IMR-90 (cell line): ENCODE measurements at places on chromosomes 7 and 10.

- DNase-seq: no peak
These were observed 34.2 kb downstream of the AGMO start for GRCh38 chr7:15527648-15528047.

DNA sequence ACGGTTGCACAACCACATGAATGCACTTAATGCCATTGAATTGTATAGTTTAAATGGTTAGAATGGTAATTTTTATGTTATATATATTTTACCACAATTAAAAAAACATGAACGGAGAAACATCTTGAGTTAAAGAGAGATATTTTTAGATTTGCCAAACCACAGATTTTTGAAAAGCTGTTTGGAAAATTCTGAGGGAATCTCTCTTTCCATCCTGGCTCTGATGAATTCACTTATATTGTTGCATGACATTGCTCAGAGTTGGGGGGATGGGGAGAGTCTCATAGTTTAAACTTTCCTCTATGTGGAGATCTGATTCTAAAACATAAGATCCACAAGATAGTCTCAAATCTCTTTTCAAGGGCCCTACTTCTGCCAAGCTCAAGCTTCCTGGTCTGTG is 275.0 kb upstream of the NPVF start:
- no peak for DNase-seq

GRCh38 chr10:71264345-71265200 is 52.2 kb downstream of the UNC5B start:
- peak; percentile 19 for DNase-seq

DNA sequence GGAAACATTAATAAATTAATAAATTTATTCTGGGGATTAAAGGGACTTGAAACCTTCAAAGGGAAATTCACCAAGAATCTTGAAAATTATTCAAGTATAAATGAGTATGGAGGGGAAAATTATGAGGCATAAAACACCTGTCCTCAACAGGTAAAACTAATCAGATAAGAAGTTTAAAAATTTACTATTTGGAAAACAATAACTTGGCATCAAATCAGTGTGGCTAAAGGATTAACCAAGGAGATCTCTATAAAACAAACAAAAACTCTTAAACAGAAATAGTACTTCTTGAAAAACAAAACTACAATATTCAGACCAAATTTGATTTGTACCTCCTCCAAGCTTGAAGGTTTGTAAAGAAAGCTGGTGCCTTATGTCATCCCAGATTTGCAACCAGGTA is 66.4 kb upstream of the ZNF804B start:
- DNase-seq: no peak

DNA sequence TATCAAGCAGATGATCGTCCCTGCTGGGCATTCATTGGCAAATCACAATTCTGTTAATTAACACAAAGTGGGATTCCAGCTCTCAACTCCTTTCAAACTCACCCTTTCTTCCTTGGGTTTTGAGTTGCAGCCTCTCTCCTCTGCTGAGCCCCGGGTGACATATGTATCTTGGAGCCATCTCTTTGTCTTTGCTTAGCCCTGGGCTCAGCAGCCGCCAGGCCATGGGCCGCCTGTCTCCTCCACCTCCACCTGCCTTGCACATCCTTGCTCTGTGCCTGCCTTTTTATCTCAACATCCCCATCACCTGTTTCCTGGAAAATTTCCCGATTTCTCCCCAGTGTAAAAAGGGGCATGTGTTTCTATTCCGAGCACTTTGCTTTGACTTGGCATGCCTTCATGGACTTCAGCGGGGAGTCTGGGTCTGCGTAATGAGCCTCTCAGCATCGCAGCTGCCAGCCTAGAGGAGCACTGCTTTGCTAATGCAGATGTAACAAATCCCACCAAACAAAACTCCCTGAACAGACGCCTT is 141.3 kb upstream of the AGK start:
- no peak for DNase-seq

DNA sequence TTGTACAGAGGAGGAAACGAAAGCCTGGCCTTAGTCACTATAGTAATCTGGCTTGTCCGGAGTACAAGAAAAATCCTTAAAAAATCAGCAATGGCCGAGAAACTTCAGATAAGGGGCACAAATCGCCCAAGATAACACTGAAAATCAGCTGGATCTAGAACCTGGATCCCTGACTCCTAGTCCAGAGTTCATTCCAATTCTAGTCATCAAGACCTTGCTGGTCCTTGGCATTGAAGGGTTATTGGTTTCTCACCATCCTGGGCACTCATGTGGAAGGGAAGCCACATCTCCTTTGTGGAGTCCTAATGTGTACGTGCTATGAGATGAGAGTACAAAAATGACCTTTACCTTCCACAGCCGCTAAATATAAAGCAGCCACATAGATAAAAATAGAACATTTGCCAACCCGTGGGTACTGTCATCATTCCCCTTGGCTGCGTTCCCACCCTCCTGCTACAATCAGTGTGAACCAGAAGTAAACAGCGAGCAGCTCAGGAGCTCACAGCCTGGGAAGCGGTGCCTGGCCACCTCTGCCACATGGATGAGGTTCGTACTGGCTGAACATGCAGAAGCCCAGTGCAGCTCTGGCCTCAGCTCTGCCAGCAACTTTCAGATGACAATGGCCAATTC is 116.0 kb upstream of the PDLIM1 start:
- DNase-seq: no peak

DNA sequence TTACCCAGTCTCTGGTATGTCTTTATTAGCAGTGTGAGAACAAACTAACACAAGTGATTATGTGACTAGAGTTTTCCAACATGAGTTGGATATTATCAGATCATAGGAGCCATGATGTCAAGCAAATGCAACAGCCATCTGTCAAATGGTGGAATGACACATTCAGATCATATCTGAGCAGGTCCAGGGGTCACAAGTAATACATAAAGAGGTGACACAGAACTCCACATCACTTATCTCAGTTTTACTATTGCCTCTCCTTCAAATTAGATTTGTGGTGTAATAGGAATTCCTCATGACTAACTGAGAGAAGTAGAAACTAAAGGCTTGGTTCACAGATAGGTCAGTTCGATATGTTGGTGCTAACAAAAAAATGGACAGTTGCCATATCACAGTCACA is 12.2 kb upstream of the SAMD9L start:
- peak; percentile 30 for DNase-seq

- no peak for DNase-seq
These were observed 101.2 kb downstream of the RPS24 start for GRCh38 chr10:78134773-78135306.

DNA sequence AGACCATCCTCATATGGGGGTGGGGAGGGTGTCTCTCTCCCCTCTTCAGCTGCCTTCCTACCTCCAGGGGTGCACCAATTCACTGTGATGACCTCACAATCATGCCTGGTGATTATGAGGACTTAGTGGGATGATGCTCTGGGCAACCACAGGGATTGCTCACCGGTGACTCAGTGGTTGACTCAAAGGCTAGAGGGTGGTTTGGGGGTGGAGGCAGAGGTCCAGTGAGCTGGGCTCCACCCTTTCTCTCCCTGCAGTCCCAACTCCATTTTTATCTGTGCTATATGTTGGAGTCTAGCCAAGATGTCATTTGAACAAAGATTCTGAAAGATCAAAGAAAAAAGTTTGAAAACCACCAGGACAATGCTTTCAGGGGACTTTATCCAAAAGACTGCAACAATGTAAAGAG is 286.9 kb downstream of the KCNMA1 start:
- peak; percentile 100 for DNase-seq

DNA sequence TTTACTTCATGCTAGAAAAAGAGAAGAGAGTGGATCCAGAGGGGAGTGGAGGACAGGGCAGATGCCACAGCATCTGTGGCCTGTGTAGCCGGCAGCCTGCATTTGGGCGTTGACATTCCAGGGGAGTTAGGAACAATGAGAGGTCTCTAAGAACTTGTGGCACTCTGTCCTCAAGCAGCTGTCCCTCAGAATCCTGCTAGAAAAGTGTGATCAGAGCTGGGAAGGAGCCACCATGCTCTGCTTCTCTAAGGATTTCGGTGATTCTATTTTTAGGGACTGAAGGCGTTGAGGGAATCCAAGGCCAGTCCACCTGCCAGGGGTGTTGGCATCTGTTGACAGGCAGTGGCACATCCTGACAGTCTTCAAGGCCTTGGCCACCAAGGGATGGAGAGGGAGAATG is 7.6 kb downstream of the LRIT2 start:
- no peak for DNase-seq

- DNase-seq: no peak
These were observed 120.7 kb downstream of the TRRAP start for GRCh38 chr7:98998821-98999725.

GRCh38 chr10:34507217-34507616 is 307.9 kb downstream of the PARD3 start:
- DNase-seq: no peak

- DNase-seq: no peak
These were observed 167.5 kb upstream of the CELF2 start for GRCh38 chr10:10850214-10850613.

DNA sequence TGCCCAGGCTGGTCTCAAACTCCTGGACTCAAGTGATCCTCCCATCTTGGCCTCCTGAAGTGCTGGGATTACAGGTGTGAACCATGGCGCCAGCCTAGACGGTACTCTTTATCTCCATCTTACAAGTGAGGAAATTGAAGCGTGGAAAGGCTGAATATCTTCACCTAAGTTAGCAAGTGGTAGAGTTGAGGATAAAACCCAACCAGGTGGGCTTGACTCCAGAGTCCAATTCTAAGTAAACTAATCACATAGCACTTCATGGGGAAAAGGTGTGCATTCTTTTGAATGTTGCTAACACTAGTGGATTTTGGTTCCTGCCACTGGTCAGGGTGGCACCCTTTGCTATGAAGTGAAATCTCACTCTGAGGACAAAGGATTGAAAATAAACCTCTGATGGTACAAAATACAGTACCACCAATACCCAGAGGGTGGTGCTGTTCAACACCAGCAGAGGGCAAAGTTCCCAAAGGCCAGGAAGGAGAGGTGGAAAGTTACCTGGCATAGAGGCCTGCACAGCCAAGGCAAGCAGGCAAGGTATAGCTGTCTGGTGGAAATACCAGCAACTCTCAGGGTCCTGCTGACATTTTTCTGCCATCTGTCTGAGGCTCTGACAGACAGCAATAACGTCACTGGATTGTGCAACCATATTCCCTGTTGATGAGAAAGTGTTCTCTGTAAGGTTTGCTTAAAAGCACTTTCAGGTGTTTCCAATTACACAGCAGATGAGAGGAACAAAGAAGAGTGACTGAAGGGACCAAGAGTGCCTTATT is 17.6 kb downstream of the ZDHHC16 start:
- peak; percentile 69 for DNase-seq

GRCh38 chr10:68848281-68848680 is 20.9 kb downstream of the STOX1 start:
- DNase-seq: no peak

GRCh38 chr10:47453141-47454007 is 30.5 kb downstream of the ANXA8 start:
- DNase-seq: no peak

GRCh38 chr7:35353481-35353880 is 99.6 kb upstream of the TBX20 start:
- no peak for DNase-seq

DNA sequence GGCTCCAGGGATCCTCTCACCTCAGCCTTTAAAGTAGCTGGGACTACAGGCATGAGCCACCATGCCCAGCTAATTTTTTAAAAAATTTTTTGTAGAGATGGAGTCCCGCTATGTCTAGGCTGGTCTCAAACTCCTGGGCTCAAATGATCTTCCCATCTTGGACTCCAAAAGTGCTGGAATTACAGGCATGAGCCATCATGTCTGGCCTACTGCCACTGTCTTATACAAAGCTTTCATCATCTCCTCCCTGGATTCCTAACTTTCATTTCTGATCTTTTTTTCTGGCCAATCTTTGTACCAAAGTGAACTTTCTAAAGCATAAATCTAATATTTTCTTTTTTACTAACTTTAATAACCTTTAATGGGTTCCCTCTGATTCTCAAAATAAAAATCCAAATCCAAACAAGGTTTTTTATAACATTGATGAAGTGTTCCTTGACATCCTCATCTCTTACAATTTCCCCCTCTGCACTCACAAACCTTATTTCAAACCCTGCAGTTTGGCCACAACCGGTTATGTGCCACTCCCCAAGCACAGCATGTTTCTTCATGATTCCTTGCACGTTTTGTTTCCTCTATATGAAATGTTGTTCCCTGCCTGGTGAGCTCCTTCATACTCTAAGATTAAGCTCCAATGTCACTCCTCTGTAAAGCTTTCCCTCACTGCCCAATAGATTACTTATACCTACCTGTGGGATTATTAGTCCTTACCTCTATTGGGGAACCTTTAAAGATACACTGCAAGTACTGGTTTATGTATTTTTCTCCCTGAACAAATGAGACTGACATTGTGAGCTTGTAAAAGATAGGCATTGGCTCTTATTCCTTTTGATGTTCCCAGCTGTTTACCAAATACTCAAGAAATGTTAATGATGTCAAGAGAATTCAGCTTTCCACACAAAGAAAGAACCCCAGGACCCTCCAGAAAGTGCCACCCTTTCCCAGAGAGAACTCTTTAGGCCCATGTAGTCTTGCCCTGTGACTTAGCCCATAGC is 101.7 kb downstream of the HOXA1 start:
- peak; percentile 54 for DNase-seq

- DNase-seq: no peak
These were observed 152.6 kb downstream of the REEP3 start for GRCh38 chr10:63673846-63674245.
